ENCODE measurements at places on chromosomes 2 and 18. TPM values are rescaled to one million over a fixed set of nuclear protein-coding genes. Genes with fewer than 3 reads are reported as not detected.
A peak's percentile ranks its signal among the peaks of the same experiment; 100 is the strongest.

Gene POTEC
- total RNA-seq, result not detected

GRCh38 chr2:173511942-173512341 is 157.3 kb downstream of the CDCA7 start:
- DNase-seq, result no peak

- no peak for DNase-seq
These were observed 40.1 kb downstream of the DOCK10 start for GRCh38 chr2:225002039-225002655.

DNA sequence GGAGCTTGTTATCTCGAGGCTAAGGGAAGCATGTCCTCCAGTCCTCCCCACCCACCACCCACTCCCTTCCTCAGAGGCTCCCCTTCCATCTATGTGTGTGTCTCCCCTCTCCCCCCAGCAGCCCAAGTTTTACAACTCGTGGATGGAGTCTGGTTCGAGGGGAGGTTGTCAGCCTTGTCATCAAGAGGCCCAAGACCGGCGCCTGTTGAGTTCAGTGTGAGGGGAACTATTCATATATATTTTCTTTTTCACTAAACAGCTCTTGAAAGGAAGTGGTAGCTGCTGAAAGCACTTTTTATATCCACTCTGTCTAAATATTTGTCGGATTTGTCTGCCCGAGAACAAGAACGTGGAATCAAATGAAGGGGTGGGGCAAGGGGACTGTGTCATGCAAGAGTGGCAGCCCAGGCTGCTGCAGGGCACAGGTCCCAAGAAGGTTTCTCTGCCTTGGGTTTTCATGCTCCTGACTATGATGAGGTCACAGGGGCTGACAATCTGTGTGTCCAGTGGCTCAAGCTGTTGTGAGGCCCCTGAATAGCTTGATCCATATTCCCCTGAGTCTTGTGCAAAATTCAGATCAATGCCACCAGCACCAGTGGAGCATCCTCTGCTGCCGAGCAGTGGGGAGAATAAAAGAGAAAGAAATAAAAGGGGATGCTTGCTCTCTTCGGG is 35.0 kb downstream of the NRP2 start:
- DNase-seq, result no peak

GRCh38 chr18:658947-659533 is 1.6 kb downstream of the TYMS start:
- DNase-seq, result no peak

DNA sequence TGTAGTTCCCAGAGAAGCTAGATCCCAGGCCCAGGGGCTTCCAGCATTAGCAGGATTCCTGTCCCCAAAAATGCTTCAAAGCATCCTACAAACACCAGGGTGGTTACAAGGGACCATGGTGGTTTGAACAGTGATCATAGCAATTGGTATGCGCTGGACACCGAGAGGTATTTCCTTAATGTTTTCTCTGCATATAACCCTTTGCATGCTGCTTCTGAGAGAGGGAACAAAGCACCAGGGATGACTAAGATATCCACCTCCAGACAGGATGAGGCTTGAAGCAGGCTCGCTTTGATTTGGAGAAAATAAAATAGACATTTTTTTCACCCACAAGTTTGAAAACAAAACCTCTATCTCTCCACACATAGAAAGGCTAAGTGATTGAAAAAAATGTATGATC is 50.5 kb upstream of the TSPYL6 start:
- no peak for DNase-seq

DNA sequence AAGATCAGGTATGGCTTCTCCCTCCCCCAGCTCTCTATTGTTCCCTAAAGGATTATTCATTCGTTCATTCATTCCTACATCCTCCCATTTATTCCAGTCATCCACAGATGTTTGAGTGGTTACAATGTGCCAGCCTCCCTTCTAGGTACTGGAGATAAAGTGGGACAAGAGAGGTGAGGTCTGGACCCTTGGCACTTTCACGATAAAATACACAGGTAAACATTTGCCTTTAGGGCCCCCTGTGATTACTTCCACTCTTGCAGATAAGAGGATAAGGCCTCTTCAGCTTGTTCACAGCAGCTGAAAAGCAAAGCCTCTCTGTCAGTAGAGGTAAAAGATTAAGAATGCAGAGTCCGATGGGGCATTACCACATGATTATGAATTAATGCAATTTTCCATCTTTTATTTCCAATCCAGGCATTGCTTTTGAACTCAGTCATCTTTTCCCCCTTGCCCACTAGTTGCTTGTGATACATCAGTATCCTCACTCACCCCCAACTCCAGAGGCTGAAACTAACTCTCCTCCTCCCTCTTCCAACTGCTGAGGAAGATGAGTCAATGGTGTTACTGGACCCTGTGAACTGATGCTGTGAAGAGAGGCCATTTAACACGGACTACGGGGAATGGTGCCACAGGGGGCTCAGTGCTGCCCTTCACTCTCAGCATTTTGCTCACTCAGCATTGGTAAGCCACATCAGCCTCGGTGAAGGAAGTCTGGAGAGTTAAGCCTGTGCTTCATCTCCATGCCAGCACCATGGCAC is 1.1 kb upstream of the DPP4 start:
- no peak for DNase-seq

GRCh38 chr2:218958276-218958675 is 1.2 kb upstream of the CDK5R2 start:
- no peak for DNase-seq

- no peak for DNase-seq
These were observed 10.1 kb upstream of the LYPD6B start for GRCh38 chr2:149028377-149028776.

DNA sequence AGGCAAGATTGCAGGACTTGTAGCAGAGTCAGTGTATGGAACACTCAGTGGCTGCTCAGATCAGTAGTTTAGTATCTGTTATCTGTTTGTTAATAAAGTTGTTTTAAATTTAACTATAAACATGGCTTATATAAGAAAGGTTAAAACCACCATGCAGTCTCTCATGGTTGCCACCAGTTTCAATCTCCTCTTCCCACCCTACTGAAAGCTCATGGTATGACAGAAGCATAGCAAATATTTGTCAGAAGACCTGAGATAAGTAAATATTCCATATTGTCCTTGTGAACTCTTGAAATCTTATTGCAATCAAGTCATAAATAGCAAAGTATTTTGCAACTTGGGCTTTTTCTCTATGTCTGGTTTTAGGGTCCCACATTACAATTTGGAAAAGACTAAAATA is 2.1 kb upstream of the COL5A2 start:
- DNase-seq, result no peak

GRCh38 chr2:160142472-160142871 is 57.6 kb downstream of the ITGB6 start:
- no peak for DNase-seq

Gene SLC39A10
- 13.6 TPM for total RNA-seq

DNA sequence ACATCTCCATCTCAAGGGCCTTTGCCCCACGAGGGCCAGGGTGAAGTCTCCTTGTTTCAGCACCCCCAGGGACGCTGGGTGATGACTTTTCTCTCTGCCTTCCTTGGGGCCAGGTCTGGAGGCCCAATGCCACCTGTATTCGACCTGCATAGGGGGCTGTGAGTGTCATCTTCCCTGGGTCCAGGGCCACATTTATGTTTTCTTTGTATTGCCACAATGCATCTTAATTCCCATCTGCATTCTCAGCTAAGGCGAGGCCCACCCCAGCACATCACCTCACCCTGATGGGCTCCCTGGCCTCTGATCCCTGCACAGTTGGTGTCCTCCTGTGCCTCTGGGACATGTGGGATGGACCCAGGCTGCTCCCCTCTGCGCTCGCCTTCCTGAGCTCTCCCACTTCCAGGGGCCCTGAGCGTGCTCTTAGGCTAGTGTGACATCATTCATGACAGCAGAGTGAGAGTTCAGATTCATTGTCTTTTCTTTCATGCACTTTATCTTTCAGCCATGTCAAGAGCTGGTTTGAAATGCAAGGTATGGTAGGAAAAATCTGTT is 122.0 kb upstream of the COPS8 start:
- peak; percentile 63 for DNase-seq

- DNase-seq, result no peak
These were observed 425.1 kb downstream of the CBLN2 start for GRCh38 chr18:72119082-72119481.

Gene EPAS1
- total RNA-seq, result 249 TPM

- no peak for DNase-seq
These were observed 71.3 kb downstream of the CTIF start for GRCh38 chr18:48609820-48610815.

DNA sequence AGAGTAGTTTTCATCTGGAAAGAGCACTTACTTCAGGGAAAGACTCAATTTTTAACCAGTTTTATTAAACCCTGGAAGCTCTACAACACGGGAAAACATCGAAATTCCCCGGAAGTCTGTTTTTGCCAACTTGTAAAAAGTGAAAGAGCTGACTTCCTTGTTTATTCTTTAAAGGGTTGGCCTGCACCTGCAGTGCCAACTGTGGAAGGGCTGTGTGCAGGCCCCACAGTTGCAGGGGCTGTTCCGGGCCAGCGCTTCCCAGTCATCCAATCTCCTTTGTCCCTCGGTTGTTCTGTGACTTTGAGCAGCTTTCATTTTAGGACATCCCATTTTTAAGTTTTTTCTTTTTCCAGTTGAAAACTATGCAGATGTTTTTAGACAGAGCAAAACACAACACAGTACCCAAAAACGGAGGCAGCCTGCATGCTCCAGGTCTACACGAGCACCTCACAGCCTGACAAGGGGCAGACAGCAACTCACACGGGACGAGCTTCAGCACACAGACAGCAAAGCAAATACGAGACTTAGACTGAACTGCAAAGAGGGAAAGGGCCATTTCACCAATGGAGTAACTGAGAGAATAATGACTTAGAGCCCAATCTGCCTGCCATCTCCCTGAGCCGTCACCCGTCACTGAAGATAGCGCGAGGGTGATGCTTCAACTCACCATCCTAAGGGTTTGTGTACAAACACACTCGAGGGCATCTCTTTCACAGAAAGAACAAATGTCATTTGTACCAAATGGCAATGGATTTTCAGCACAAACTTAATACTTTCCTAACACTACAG is 70.6 kb downstream of the EMILIN2 start:
- peak; percentile 9 for DNase-seq

- DNase-seq, result peak; percentile 96
These were observed 103.4 kb downstream of the TNS1 start for GRCh38 chr2:217899231-217900009.

DNA sequence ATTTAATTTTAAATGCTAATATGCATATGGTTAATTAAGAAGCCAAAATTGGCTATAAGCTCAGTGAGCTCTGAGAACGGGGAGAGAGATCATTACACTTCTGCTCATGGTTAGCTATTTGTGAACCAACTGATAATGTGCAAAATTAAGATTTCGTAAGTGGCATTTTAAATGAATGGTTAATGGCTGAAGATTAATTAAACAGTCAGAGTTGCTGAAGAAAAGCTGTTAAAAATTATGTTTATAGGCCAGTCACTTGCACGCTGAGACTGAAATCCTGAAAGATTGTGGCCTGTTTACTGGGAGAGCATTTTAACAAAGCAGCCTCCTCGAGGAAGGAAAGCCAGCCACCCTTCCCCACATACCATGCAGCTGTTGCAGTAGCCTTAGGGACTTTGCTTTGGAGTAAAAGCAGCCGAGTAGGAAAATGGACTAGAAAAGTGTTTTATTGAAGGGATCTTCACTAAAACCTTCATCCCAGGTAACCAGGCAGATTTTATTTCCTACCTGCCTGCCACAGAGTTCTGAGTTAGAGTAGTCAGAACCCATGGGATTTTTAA is 218.8 kb upstream of the NRP2 start:
- DNase-seq, result no peak

- DNase-seq, result no peak
These were observed 31.4 kb upstream of the NRP2 start for GRCh38 chr2:205650931-205651330.

- DNase-seq, result no peak
These were observed 18.5 kb downstream of the PLEKHM3 start for GRCh38 chr2:208006833-208007232.

- DNase-seq, result no peak
These were observed 1.6 kb downstream of the GALNT13 start for GRCh38 chr2:153873052-153874048.

Gene LONRF2
- 1.3 TPM for total RNA-seq

Gene RAPH1
- 103 TPM for total RNA-seq

GRCh38 chr2:45278365-45279078 is 269.3 kb upstream of the SIX2 start:
- DNase-seq, result no peak

Measured in lower leg skin (tissue), 4 donors.